Activated CD4-positive, alpha-beta T cell treated with anti-CD3 and anti-CD28 coated beads, Interleukin-2, amount 10 ng/mL, durations not matched to agents 7 days and 5 days (primary cell): ENCODE measurements at places on chromosomes 3 and 15.

DNA sequence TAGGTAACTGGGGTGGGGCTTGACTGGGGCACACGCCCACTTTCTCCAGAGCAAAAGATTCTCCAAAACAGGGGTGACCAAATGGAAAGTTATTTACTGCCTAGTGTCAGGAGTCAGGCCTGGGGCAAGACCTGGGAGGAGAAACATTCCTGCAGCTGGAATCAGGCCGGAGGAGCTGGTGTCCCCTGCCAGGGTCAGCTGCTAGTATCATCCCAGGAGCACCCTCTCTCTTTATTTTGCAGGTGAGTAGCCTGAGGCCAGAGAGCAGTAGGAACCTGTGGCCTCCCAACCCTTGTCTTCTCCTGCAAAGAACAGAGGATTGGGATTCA, 32.9 kb downstream of the DNAJB8 start:
- H3K27ac ChIP-seq = no peak overlapping the region
- H3K4me3 ChIP-seq = no peak overlapping the region
- H3K4me1 ChIP-seq = peaks cover 8% of the 10 kb centered on the region
- H3K36me3 ChIP-seq = no peaks in the 10 kb centered on the region

GRCh38 chr15:76336254-76337058, at the start of gene ISL2:
ISL2 (plus strand) TSS chr15:76336773; CDS start chr15:76336884, 111 bp downstream.
- H3K27me3 ChIP-seq = peaks cover 56% of the 10 kb centered on the region
- peaks cover 9% of the 10 kb centered on the region for H3K36me3 ChIP-seq
- H3K4me3 ChIP-seq = peak within 1 kb of the TSS; percentile 67
- H3K4me1 ChIP-seq = peaks cover 55% of the 10 kb centered on the region
- H3K27ac ChIP-seq = peak within 1 kb of the TSS; percentile 82
- peak; percentile 71 for DNase-seq

- H3K27ac ChIP-seq = no peak overlapping the region
- H3K36me3 ChIP-seq = peaks cover 4% of the 10 kb centered on the region
- no peak for DNase-seq
- no peak overlapping the region for H3K4me3 ChIP-seq
These were observed 111.2 kb downstream of the EOMES start for GRCh38 chr3:27610800-27611525.

DNA sequence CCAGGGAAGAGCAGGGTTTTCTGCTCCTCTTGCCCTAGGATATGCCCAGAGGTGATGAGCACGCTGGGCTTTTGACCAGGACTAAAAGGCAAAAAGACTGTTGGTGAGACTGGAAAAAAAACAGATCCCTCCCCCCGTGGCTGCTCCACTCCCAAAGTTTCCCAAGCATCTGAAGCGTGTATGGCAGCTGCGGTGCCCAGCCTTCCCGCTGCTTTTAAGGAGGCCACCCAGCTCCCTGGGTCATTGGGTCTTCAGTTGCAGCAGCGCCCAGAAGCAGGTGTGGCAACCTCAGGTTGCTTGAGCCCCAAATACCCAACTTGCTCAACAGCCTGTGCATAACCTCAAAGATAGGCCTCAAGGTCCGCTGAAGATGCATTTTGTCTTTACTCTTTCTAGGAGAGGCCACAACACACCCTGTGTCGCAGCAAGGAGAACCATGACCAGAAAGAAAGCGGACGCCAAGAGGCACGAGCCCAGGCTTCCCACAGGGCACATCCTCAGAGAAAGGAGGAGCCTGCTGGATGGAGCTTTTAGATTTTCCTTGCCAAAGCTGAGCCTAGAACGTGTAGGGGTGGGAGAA, 2.0 kb downstream of the SRGAP3 start:
- no peak for DNase-seq
- peaks cover 32% of the 10 kb centered on the region for H3K4me1 ChIP-seq
- no peak overlapping the region for H3K27ac ChIP-seq
- H3K36me3 ChIP-seq = no peaks in the 10 kb centered on the region
- H3K4me3 ChIP-seq = peak overlapping the region; percentile 77

- DNase-seq = no peak
- peaks cover 2% of the 10 kb centered on the region for H3K27me3 ChIP-seq
- no peaks in the 10 kb centered on the region for H3K4me1 ChIP-seq
- no peak overlapping the region for H3K4me3 ChIP-seq
- H3K36me3 ChIP-seq = no peaks in the 10 kb centered on the region
These were observed 107.0 kb upstream of the NSMCE3 start for GRCh38 chr15:29376590-29376989.

DNA sequence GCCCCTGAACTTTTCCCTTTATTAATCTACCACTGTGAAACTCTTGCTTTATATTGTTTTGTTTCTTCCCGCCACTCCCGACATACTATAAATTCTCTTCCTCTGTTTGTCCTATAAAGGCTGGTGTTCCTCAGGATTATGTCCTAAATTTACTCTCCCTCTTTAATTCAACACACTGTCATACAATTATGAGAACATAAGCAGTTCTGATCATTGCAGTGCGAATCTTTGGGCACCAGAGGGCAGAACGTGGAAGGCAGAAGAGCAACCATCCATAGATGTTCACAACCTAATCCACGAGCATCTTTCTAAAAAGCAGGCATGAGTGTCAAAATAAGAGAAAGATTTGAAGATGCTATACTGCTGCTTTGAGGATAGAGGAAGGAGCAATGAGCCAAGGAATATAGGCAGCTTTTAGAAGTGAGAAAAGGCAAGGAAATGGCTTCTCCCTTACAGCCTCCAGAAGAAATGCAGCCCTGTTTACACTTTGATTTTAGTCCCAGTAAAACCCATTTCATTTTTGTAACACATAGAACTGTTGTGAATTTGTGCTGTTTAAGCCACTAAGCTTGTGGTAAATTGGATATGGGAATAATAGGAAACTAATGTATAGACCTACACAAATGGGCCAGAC, 179.4 kb downstream of the GBE1 start:
- H3K4me3 ChIP-seq = no peak overlapping the region
- no peak overlapping the region for H3K27ac ChIP-seq
- no peaks in the 10 kb centered on the region for H3K27me3 ChIP-seq
- peak; percentile 31 for DNase-seq
- H3K4me1 ChIP-seq = no peaks in the 10 kb centered on the region

- DNase-seq = peak; percentile 75
- H3K4me1 ChIP-seq = peaks cover 32% of the 10 kb centered on the region
- peaks cover 23% of the 10 kb centered on the region for H3K27me3 ChIP-seq
These were observed 883.6 kb upstream of the NR2F2 start for GRCh38 chr15:95446854-95447253.

DNA sequence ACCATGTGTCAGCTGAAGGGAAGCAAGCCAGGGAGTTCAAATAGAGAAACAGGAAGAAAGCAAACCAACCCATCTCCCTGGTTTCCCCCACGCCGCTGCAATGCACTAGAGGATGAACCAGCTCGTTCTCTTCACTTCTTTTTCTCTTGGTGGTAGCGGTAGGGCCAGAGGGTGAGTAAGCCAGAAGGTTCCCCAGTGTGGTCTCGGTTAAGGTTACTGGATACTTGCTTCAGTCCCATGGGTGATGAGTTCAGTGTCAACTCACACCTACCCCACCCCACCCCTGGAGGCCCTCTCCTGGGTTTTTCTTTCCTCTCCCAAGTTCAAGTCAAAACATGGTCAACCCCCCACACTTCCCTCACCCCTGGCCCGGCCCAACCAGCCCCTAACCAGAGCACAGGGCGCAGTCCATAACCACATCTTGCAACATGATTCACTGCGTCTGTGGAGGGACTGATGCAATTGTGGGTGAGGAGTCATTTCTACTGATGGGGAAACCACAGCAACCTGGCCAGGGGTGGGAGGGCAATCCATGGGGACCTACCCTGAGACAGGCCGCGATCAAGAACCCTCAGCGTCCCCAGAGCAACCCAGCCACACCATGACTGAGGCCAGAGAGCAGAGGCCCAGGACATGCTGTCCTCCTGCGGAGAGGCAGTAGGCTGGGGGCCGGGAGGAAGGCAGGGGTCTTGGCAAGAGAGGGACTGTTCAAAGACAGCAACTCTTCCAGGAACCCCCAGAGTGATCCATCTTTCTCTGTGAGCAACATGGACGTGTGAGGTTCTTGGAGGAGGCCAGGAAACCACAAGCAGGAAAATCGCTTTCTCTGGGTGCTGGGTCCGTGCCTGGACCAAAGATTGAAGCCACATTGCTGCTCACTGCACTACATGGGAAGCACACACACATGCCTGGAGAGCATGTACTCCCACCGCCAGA, 276.6 kb downstream of the UACA start:
- peaks cover 72% of the 10 kb centered on the region for H3K27me3 ChIP-seq
- no peaks in the 10 kb centered on the region for H3K36me3 ChIP-seq
- peak; percentile 62 for DNase-seq
- H3K4me1 ChIP-seq = peaks cover 71% of the 10 kb centered on the region

GRCh38 chr15:61057376-61057775, 171.7 kb downstream of the RORA start:
- no peaks in the 10 kb centered on the region for H3K36me3 ChIP-seq
- no peaks in the 10 kb centered on the region for H3K27me3 ChIP-seq
- H3K27ac ChIP-seq = no peak overlapping the region
- H3K4me3 ChIP-seq = no peak overlapping the region
- DNase-seq = no peak
- H3K4me1 ChIP-seq = peaks cover 9% of the 10 kb centered on the region

- peaks cover 7% of the 10 kb centered on the region for H3K4me1 ChIP-seq
- no peak overlapping the region for H3K4me3 ChIP-seq
- H3K27ac ChIP-seq = no peak overlapping the region
- no peaks in the 10 kb centered on the region for H3K36me3 ChIP-seq
These were observed 77.3 kb upstream of the CGNL1 start for GRCh38 chr15:57298843-57299550.

DNA sequence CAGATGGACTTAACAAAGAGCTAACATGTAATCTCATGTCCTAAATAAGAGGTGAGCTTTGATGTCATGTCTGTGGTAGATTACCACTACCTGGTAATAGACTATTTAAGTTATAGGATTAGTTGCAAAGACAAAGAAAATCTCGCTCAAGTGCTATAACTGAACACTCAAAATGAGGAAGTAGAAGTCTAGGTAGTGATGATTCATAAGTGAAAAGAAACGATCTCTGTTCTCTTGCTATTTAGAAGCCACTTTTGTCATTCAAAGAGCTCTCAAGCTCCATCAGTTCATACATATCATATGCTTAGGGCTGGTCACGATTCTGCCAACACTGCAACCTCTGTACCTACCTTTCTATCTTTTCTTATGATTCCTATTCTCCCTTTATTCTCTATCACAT, 110.9 kb downstream of the EDEM1 start:
- peaks cover 6% of the 10 kb centered on the region for H3K27me3 ChIP-seq
- peaks cover 2% of the 10 kb centered on the region for H3K4me1 ChIP-seq
- no peak overlapping the region for H3K4me3 ChIP-seq
- DNase-seq = no peak
- H3K36me3 ChIP-seq = no peaks in the 10 kb centered on the region
- no peak overlapping the region for H3K27ac ChIP-seq

DNA sequence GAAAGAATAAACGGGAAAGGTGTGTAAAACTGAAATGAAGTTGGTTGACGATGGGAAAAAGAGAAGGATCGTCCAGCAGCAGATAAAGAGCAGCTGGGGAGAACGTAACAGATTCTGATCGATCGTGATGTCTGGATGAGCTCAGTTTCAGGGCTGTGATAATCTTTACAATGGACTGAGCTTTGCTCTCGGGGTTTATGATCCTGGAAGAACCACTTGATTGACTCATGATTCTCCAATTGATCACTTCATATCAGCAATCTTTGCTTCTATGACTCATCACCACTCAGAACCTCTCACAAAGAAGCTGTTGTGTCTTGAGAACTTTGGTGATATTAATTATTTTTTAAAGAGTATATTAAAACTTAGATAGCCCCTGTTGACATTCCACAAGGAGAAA, 690.7 kb downstream of the TUSC7 start:
- no peaks in the 10 kb centered on the region for H3K4me1 ChIP-seq
- H3K27me3 ChIP-seq = no peaks in the 10 kb centered on the region
- H3K36me3 ChIP-seq = no peaks in the 10 kb centered on the region

- no peaks in the 10 kb centered on the region for H3K27me3 ChIP-seq
- no peak overlapping the region for H3K4me3 ChIP-seq
- peaks cover 2% of the 10 kb centered on the region for H3K36me3 ChIP-seq
- DNase-seq = peak; percentile 24
- H3K27ac ChIP-seq = no peak overlapping the region
These were observed 23.5 kb upstream of the SQOR start for GRCh38 chr15:45611305-45611704.

DNA sequence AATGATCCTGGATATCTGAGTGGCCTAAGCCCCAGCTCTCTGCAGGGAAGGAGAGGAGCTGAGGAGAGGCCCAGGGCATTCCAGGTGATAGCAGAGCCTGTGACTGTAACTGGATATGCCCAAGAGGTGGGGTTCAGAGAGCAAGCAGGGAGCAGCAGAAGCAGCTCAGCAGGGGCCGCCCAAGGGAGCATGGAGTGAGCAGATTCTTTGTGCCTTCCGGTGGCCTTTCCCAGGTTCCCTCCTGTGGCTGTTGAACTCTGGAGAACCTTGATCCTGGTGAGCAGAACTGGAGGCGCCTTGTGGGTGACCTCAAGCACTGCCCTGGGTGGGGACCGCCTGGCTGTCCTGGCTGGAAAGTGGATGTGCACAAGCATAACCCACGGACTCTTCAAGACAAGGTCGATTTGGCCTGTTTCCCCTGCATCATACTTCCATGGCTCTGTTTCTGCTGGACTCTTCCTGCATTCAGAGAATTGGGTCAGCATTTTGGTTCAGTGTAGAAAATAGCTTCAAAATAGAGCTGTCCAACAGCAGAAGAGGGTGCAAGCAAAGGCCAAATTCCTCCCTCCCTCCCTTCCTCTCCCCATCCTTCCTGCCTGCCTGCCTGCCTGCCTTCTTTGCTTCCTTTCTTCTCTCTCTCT, 76.1 kb downstream of the ARNT2 start:
- no peak overlapping the region for H3K4me3 ChIP-seq
- H3K36me3 ChIP-seq = no peaks in the 10 kb centered on the region
- H3K27me3 ChIP-seq = no peaks in the 10 kb centered on the region
- no peak for DNase-seq
- H3K27ac ChIP-seq = no peak overlapping the region
- H3K4me1 ChIP-seq = no peaks in the 10 kb centered on the region

DNA sequence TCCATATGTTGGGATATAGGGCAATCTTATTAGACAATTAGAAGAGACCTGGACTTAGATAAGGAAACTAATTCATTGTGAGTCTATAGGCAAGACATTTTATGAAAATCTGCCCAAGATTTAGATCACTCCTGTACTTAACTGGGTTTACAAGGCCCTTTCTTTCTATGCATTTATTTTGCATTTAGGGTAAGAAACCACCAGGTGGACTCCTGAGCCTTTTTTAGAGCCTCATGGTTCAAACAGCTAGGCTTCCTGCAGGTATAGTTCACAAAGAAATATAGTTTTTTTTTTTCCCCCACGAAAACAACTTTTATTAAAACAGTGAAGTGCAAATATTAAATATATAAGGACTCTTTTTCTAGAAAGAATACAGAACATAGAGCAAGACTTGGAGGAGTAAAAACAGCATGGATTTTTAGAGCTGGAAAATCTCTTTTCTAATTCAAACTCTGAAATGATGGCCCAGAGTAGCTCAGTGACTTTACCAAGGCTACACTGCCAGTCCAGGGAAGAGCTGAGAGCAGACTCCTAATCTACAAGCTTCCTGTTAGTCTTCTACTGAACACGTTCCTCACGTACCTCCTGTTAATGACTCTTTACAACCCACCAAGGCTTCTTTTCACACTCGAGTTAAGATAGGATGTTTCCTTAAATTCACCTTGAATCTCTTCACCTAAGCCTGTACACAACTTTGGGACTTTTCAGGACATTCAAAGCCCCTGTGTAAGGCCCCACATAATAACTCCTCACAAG, 400.9 kb upstream of the ATP11B start:
- no peaks in the 10 kb centered on the region for H3K36me3 ChIP-seq
- no peak overlapping the region for H3K4me3 ChIP-seq
- H3K27me3 ChIP-seq = no peaks in the 10 kb centered on the region
- DNase-seq = no peak
